ENCODE measurements at places on chromosomes 11 and 22. TPM values are rescaled to one million over a fixed set of nuclear protein-coding genes. Genes with fewer than 3 reads are reported as not detected.

DNA sequence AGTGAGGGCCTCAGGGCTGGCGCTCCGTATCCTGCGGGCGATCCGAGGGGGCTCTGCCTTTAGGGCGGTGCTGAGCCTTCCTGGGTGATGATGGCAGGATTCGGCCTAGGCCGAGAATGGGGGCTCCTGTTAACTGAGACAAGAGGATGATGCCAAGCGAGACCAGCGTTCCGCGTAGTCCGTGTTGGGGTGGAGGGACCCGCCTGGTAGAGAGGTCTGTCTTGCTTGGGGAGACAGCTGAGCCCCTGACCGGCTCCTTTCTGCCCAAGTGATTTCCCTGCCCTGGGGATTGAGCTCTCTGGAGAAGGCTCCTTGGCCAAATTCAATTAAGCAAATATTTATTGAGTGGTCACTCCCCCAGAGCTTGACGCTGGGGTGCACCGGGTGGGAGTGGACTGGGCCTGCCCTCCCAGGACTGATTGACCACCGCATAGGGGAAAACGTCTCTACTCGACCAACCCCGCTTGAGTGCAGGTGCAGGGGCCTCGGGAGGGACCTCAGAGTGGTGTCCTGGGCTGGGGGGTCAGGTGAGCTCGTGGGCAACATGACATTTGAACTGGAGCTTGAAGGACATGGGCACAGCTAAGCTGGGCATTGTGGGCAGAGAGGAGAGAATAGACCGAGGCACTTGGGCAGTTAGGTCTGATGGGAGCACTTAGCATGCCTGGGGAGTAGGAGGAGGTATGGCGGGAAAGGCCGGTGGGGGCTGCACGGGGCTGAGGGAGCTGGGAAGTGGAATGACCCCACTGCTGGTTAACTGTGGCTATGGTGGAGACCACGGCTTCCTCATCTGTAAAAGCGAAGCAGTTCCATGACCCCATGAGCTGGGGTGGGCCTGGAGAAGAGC lies 1.1 kb downstream of the GNAZ start:
- peak overlapping the region; percentile 59 for H3K4me3 ChIP-seq
- DNase-seq: no peak
- peaks cover 15% of the 10 kb centered on the region for H3K4me1 ChIP-seq
- H3K36me3 ChIP-seq: no peaks in the 10 kb centered on the region
- H3K27me3 ChIP-seq: no peaks in the 10 kb centered on the region

DNA sequence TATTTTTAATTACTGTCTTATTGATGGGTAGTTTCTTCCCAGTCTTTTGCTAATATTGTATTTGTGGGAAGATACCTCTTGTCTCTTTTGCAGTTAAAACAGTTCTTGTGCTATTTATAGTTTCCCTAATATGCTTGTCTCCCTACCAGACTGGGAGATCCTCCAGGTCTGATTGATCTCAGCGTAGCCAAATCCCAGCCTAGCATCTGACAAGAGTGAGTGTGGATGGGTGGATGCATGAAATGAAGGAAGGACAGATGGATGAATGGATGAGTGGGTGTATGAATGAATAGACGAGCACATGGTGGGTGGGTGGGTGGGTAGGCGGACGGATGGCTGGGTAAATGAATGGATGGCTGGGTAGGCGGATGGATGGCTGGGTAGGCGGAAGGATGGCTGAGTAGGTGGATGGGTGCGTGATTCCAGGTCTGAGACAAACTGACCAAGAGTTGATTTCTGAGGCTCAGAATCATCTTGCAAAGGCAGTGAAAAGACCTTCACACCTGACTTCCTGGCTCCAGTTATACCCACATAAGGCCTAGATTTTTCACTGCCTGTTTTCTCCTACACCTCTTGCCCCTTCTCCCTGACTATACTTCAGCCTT lies 11.4 kb downstream of the DNAJB13 start:
- no peaks in the 10 kb centered on the region for H3K36me3 ChIP-seq
- H3K27me3 ChIP-seq: peaks cover 8% of the 10 kb centered on the region
- H3K4me1 ChIP-seq: peaks cover 12% of the 10 kb centered on the region
- no peak for DNase-seq

GRCh38 chr11:13183094-13183825 lies 94.3 kb upstream of the BMAL1 start:
- H3K4me1 ChIP-seq: no peaks in the 10 kb centered on the region
- H3K27ac ChIP-seq: no peak overlapping the region
- no peaks in the 10 kb centered on the region for H3K36me3 ChIP-seq
- no peaks in the 10 kb centered on the region for H3K27me3 ChIP-seq
- no peak overlapping the region for H3K4me3 ChIP-seq

OR51B2 gene
- total RNA-seq: not detected

GRCh38 chr11:528166-528814 lies 7.1 kb downstream of the HRAS start:
- peaks cover 19% of the 10 kb centered on the region for H3K36me3 ChIP-seq
- peak; percentile 9 for DNase-seq
- no peak overlapping the region for H3K27ac ChIP-seq

RAB1B gene
- 76.0 TPM for total RNA-seq

DNA sequence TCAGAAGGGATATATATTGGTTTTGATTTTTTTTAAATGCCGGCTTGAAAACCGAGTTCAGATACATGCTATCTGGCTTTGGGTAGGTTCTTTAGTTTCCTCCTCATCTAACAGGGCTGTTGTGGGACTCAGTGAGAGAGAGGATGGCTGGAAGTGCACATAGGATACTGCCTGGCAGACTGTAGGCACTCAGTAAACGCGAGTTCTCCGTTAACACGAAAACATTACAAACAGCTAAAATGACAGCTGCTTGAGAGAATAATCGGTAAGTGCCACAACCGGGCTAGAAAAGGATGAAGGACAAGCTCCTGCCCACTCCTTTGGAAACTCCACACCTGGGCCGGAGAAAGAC lies 369 bp downstream of the XRRA1 start:
- H3K4me1 ChIP-seq: peaks cover 44% of the 10 kb centered on the region
- no peak for DNase-seq
- H3K27ac ChIP-seq: peak overlapping the region; percentile 85
- peak overlapping the region; percentile 90 for H3K4me3 ChIP-seq
- peaks cover 9% of the 10 kb centered on the region for H3K36me3 ChIP-seq
- H3K27me3 ChIP-seq: no peaks in the 10 kb centered on the region
